ENCODE measurements at places on chromosomes 2 and 18. TPM values are rescaled to one million over a fixed set of nuclear protein-coding genes. Genes with fewer than 3 reads are reported as not detected.

Gene ATL2
- 68.1 TPM for polyA plus RNA-seq

Gene LTBP1
- polyA plus RNA-seq: 37.7 TPM

Gene MC5R
- polyA plus RNA-seq: not detected

Gene CCDC68
- polyA plus RNA-seq: 128 TPM

Gene REEP1
- polyA plus RNA-seq: 19.4 TPM

Gene CMPK2
- polyA plus RNA-seq: 5.6 TPM

Gene ERICH2
- 14.2 TPM for polyA plus RNA-seq

Gene TXNL1
- polyA plus RNA-seq: 99.7 TPM

Gene KCMF1
- 49.3 TPM for polyA plus RNA-seq

DNA sequence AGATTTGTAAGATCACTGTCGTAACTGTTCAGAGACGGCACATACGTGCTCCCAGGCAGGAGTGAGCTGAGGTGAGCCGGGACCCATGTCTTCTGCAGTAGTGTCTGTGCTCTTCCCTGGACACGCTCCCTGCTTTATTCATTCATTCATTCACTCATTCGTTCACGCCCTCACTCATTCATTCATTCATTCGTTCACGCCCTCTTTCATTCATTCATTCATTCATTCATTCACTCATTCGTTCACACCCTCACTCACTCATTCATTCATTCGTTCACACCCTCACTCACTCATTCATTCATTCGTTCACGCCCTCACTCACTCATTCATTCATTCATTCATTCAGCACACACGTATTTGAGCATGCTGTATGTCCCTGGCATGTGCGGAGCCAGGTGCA is 207.0 kb downstream of the GLI2 start:
- DNase-seq: no peak

- DNase-seq: no peak
These were observed 1.7 kb downstream of the EN1 start for GRCh38 chr2:118845522-118846441.

DNA sequence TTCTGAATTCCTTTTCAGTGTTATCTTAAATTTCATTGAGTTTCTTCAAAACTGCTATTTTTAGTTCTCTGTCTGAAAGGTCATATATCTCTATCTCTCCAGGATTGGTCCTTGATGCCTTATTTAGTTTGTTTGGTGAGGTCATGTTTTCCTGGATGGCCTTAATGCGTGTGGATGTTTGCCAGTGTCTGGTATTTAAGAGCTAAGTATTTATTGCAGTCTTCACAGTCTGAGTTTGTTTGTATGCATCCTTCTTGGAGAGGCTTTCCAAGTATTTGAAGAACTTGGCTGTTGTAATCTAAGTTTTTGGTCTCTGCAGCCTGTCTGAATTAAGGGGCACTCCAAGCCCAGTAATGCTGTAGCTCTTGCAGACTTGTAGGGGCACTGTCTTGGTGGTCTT is 249.3 kb downstream of the ZNF385B start:
- peak; percentile 15 for DNase-seq

- DNase-seq: no peak
These were observed 156.4 kb downstream of the DSEL start for GRCh38 chr18:67359873-67360838.

- no peak for DNase-seq
These were observed 20.3 kb downstream of the SALL3 start for GRCh38 chr18:78999939-79000338.

GRCh38 chr2:70772486-70773155 is 4.6 kb upstream of the ADD2 start:
- DNase-seq: no peak

DNA sequence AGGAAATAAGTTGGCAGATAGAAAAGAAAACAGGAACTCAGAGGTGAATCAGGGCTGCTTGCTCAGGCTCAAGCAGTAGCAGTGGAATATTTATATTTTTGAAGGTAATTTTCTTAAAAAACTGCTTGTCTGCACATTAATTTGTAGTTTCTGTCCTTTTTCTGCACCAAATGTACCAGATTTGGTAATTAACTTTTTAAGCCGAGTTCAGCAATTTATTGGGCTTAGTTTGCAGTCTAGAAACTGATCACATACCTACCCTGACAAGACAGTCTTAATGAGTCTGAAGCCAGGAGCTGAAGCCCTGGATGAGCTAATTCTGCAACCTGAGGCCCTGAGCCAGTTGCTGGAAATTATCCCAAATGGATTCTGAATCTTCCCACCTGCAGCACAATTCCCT is 647.0 kb downstream of the TDRD15 start:
- DNase-seq: no peak

GRCh38 chr2:134934641-134935040 is 16.0 kb downstream of the CCNT2 start:
- DNase-seq: no peak

All from right lung (tissue), 10 donors.